ENCODE measurements at places on chromosomes 5 and 9.

GRCh38 chr9:91411096-91411771 lies 12.4 kb downstream of the NFIL3 start:
- DNase-seq: no peak

DNA sequence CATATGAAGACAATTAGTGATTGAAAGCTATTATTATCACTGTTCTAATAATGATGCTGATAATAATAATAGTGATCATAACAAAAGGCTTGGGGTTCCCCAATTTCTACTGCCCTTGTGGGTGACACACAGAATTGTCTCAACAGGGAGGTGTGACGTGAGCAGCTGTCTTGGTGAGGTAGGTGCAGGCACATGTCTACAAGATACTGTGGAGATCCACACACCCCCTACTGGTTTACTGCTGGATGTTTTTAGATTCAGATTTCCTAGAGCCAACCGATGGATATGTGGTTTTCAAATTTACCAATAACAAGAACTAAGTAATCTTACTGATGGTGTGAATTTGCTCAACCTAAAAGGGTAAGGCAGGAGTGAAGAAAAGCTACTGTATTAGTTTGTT lies 139.0 kb downstream of the TARS1 start:
- DNase-seq: no peak

DNA sequence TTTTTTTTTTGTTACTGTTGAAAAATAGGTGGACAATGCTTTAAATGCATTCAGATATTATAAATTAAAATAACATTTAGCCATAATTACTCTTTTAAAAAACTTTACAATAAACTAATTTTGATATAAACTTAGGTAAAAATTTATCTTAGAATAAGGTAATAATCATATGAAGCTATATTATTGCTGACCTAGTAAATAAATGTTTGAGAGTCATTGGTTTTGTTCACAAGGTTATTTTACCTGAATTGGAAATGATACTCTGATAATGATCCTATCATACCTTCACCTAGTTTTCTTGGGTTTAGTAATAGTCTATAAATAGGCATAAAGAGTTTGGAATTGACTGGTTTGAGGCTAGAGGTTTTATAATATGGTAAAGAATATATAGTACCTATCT lies 1076.4 kb upstream of the CDH6 start:
- no peak for DNase-seq

GRCh38 chr9:83385317-83385716 lies 152.9 kb downstream of the FRMD3 start:
- no peak for DNase-seq

- DNase-seq: no peak
These were observed 296.6 kb upstream of the PCSK5 start for GRCh38 chr9:75593920-75594319.

DNA sequence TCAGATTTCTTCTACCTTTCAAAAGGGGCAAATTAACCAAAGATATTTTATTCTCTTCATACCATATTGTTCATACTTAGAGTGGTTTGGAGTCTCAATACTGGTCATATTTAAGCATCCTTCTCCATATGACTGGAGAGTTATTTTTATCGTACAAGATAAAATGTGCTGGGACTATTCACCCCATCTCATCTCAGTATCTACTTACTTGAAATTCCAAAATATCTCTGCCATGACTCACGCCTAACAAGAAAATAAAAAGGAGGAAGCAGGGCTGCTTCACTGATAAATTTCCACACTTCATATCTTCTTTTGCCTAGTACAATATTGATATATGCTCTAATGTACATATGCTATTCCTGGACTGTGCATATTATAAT lies 277.9 kb upstream of the CDH9 start:
- DNase-seq: no peak

DNA sequence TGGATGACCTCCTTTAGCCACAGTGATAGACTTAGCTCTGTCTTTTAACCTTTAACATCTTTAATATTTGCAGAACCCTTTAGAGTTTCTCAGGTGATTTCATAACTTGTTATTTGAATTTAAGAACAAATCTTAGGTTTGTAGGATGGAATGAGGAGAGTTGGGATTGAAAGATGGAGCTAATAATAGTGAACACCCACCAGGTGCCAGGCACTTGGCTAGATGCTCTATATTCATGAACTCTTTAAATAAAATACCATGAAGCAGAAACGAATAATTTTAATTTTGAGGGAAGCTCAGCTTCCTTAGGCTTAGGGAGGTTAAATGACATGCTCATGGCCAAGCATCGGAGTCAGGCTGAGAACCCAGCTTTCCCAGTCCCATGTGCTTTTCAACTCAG lies 19.4 kb upstream of the CARNMT1 start:
- no peak for DNase-seq

- DNase-seq: no peak
These were observed 58.8 kb downstream of the MEF2C start for GRCh38 chr5:88824141-88824540.

- no peak for DNase-seq
These were observed 81.0 kb downstream of the HTR4 start for GRCh38 chr5:148573374-148573773.

DNA sequence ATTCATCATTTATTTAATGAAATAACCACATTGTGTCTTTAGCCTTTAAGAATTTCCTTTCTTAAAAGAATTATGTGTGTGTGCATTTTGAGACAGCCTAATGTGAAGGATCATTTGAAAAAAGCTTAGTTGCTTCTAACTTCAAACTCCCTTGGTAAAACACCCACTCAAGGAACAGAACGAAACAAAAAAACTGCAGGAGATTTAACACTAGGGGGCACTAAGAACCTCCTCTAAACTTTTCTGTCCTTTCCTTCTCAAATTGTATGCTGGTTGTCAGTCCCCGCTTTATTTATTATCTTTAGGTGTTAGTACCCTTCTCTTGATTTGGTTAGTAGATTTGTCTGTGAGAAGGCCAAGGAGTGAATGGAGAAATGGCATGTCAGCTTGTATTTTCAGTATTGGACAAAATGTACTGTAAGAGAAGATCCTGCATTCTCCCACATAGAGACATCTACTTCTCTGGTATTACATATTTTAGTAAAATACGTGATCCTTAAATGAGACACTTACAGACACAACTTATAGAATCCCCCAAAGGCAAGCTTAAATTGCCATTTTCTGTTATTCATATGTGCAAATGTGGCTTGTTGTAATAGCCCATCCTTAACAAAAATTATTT lies 229.7 kb downstream of the MRPS30 start:
- DNase-seq: no peak

GRCh38 chr5:38527475-38527874 lies 29.0 kb downstream of the LIFR start:
- DNase-seq: no peak

DNA sequence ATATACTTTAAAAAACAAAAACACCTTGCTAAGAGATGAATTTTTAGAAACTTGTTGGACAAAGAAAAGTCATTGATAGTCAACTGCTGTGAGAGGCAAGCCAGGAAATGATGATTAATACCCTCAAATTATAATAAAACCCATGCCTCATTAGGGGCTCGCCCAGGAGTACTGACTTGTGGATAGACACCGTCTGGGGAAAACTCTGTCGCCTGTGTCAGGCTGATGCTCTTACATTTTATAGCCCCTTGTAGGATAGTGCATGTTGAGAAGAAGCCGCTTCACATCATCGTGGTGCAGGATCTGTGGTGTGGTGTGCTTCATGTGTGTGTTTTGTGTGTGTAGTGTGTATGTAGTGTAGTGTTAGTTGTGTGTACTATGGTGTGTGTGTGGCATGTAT lies 39.1 kb downstream of the SYK start:
- no peak for DNase-seq
